Stimulated activated memory B cell treated with anti-CD40 and anti-IgM and Interleukin-4, amounts not matched to agents 10 μg/mL and 1 μg/mL and 100 μg/mL, for 72 hours (primary cell): ENCODE measurements at places on chromosomes 7 and 10.

DNA sequence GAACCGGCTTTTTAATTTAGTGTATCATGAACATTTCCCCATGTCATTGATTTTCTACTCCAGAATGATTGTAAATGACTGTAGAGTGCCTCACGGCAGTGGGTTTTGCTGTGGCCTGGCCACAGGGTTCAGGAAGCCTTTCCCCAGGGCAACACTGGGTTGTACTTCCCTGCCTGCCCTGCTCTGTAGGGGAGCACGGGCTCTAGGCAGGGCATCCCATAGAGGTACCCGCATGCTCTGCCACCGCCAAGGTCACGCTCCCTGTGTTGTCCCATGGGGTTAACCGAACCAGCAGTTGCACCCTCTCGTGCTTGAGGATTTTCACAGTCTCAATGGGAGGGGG lies 63.8 kb downstream of the BPGM start:
- peak; percentile 48 for ATAC-seq

GRCh38 chr7:75835688-75836285 lies 22.2 kb upstream of the CCL24 start:
- ATAC-seq: no peak

DNA sequence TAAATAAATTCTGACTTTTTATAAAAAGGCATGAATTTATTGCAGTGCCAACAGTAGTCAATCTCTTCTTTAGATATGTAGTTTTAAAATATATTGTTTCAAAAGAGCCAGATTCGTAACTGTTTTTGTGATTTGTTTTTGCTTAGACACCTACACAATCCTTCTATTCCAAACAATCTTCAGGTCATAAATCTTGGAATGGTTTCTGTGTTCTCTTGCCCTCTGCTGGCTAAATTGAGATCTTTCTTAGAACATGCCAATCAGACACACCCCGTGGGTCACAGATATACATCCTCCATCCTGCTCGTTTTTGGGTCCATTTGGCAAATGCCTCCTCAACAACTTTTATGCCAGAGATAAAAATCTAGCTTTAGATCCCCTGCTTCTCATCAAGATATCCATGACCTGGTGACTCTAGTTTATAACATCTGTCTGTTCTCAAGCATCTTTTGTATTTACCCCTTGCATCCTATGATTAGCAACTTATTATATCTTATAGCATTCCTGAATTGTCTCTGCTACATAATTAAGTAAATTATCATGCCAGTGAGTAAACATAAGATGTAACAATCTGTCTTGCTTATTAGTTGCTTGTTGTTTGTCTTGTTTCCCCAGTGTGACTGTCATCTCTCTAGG lies 35.3 kb upstream of the IFRD1 start:
- ATAC-seq: no peak

DNA sequence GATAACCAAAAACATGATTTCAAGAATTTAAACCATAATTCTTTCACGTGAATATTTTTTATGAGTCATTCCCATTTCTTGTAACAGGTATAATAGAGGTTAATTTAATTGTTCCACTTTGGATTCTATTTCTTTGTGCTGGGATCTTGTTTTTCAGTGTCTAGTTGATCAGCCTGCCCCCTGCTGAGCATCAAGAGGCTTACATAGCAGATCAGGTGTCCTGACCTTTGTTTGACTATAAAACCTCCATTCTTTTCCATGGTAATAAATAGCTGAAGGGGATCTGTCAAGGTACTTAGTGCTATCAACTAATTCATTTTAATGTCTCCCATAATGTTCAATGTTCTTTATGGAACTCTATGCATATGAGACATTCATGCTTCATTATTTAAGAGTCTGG lies 4.9 kb downstream of the COL17A1 start:
- no peak for ATAC-seq

- no peak for ATAC-seq
Measured at GRCh38 chr7:149803551-149804074, 30.2 kb upstream of the ZNF467 start.

DNA sequence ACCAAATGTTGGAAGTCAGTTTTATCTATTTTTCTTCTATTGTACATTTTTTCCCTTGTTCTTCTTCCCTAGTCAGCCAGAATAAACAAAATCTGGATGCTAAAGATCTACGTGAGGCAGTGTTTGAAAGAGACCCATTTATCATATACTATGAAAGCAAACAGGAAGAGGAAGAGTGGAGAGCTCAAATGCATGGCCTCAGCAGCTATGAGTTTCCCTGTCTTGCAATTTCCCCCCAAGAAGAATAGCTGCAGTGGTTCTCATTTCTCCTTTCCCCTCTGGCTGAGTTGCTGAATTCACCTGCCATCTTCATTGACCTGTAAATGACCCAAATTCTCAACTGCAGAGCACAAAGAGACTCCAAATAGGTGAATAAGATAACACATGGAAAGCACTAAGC lies 347.1 kb upstream of the NRP1 start:
- ATAC-seq: no peak

DNA sequence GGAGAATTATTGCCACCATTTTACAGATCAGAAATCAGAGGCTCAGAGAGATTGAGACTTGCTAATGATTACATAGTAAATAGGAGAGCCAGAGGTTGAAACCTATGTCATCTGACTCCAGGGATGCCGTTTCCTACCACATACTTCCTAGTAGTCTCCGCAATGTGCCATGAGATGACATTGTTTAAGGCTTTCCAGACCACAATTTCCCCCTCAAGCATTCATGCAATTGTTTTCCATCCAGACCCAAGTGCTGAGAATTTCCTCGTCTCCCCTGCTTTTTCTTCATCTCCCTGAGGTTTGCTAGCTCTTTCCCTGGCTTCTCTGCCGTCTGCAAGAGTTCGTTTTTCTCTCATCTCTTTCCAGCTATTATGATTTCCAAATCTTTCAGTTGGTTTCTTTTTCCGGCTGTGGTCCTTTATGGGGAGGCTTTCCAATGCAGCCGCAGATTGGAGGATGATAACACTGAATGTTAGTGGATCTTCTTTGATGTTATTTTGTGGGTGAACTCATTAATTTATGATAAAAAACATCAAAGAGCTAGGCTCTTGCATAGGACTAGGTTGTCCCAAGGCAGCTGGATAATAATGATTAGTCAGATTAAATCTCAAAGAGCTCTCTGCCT lies 6.9 kb upstream of the GOLGA7B start:
- ATAC-seq: no peak
